ENCODE measurements at places on chromosomes 3 and 15. TPM values are rescaled to one million over a fixed set of nuclear protein-coding genes. Genes with fewer than 3 reads are reported as not detected.

Gene EXOSC7
- 35.4 TPM for polyA plus RNA-seq

DNA sequence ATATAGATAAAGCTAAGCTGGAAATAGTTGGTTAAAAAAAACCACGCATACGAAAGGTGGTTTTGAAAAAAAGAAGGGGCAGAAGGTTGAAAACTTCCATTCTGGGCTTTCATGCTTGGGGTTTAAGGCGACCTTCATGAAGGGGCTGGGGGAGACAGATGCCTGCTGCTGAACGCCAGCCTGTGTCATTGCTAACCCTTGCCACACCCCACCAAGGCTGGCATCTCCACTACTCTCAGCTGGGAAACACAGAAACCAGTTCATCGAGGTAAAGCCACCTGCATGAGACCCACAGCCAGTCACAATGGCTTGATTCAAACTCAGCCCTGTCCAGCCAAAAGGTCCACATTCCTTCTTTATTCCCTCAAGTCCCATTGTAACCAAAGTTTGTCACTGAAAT, 78.7 kb downstream of the ADAMTS17 start:
- no peaks in the 10 kb centered on the region for H3K36me3 ChIP-seq
- no peaks in the 10 kb centered on the region for H3K4me1 ChIP-seq
- no peak overlapping the region for H3K27ac ChIP-seq

DNA sequence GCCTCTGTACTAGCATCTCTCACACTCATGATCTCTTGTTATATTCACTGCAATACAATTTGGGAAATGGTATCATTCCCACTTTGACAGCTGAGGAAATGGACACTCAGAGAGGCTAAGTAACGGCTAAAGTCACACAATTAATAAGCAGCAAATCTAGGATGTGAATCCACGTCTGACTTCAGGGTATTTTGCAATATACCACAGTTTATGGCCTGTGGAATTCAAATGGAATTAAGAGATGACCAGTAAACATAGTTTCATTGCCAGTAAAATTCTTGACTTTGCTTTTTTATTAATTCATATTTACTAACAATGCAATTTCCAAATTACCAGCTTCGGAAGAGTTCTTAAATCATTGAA, 61.1 kb downstream of the CCNL1 start:
- H3K27me3 ChIP-seq, result no peaks in the 10 kb centered on the region
- H3K4me1 ChIP-seq, result peaks cover 4% of the 10 kb centered on the region
- H3K36me3 ChIP-seq, result no peaks in the 10 kb centered on the region
- no peak for DNase-seq
- H3K4me3 ChIP-seq, result no peak overlapping the region
- no peak overlapping the region for H3K27ac ChIP-seq

- peak overlapping the region; percentile 44 for H3K4me3 ChIP-seq
- DNase-seq, result no peak
- H3K27me3 ChIP-seq, result no peaks in the 10 kb centered on the region
Observed at GRCh38 chr3:170038434-170039110, 777 bp downstream of the GPR160 start.

DNA sequence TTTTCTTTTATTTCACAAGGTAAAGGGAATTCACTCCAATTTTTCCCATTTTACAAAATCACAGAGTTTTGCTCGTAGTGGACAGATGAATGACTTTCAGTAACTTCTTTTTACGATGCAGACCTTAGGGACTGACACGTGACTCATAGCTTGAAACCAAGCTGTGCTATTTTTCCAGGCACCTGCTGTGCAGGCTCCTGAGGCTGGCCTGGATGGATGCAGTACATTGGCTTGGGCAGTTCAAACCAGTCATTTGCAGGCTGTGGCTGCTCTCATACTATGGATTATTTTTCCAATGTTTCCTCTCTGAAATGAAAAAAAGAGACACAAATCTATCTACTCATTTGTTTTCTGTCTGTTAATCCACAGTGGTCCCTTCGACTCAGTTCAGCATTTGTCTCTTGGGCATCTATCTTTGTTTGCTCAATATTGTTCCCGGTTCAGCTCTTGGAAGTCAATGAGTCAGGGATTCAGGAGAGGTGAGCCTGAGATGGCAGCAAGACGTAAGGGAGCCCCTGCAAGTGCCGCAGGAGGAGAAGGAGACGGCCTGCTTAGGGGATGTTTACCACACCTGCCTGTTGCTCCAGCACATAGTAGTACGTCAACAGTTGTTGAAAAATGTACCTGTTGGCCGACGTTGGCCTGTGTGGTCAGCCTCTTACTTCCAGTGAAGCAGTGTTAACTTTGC, 92.8 kb downstream of the SV2B start:
- no peaks in the 10 kb centered on the region for H3K4me1 ChIP-seq
- no peak overlapping the region for H3K27ac ChIP-seq
- no peaks in the 10 kb centered on the region for H3K36me3 ChIP-seq
- no peaks in the 10 kb centered on the region for H3K27me3 ChIP-seq

Gene AADAC
- 0.21 TPM for polyA plus RNA-seq

Gene HOMER2
- polyA plus RNA-seq, result 3.5 TPM

DNA sequence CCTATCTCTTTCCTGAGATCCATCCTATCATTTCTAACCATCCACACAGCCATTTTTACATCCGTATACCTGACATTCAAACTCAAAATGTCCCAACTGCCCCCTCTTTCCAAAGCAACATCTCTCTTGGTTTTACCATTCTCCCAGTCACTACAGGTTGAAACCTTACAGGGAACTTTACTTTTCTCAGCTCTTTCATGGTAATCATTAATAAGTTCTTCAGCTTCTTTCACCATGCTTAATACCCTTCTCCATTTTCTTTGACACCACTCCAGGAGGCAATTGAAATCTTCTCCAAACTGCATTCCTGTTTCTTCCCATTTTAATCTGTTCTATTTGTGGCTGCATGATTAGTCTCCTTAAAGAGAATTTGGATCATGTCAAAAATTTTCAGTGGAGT, 352.5 kb downstream of the GAP43 start:
- no peak overlapping the region for H3K27ac ChIP-seq
- no peaks in the 10 kb centered on the region for H3K27me3 ChIP-seq
- no peak for DNase-seq
- H3K4me1 ChIP-seq, result no peaks in the 10 kb centered on the region
- H3K36me3 ChIP-seq, result no peaks in the 10 kb centered on the region

Gene CAND2
- 3.5 TPM for polyA plus RNA-seq

- H3K4me3 ChIP-seq, result no peak overlapping the region
- no peaks in the 10 kb centered on the region for H3K4me1 ChIP-seq
- no peaks in the 10 kb centered on the region for H3K27me3 ChIP-seq
Observed at GRCh38 chr3:112681822-112682325, 40.9 kb upstream of the CCDC80 start.

Gene FOXB1
- not detected for polyA plus RNA-seq

DNA sequence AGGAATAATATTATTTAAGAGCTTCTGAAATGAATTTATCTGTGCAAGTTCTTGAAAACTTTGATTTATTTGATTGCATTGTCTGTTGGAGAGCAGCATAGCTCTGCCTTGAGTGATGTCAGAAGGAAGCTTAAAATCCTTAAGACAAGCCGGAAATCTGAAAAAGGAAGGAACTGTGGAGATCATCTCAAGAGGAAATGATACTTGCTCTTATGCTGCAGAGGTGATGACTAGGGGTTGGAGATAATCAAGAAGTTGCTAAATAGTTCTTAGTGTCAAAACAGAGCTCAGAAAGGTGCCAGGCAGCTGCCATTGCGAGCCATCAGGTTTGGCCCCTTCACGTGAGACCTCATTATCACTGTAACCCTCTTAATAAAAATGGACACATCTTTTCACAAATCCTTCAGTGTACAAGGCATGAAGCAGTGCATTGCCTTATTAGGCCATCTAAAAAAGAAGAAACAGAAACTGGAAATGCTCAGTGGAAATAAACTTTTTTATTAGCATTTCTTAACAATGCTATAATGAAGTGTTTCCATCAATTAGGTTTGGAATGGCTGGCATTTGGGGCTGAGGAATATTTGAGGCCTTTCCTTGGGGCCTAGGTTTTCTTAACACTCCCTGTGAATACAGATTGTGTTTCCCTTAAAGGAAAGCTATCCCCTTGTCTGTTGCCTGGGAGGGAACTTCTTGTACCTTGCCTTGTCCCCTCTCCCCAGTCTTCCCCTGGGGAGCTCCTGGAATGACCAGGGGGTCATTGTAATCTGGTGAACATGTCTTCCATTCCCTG, 34.5 kb upstream of the VILL start:
- H3K36me3 ChIP-seq, result no peaks in the 10 kb centered on the region
- H3K4me1 ChIP-seq, result peaks cover 1% of the 10 kb centered on the region
- no peak overlapping the region for H3K4me3 ChIP-seq
- DNase-seq, result no peak

DNA sequence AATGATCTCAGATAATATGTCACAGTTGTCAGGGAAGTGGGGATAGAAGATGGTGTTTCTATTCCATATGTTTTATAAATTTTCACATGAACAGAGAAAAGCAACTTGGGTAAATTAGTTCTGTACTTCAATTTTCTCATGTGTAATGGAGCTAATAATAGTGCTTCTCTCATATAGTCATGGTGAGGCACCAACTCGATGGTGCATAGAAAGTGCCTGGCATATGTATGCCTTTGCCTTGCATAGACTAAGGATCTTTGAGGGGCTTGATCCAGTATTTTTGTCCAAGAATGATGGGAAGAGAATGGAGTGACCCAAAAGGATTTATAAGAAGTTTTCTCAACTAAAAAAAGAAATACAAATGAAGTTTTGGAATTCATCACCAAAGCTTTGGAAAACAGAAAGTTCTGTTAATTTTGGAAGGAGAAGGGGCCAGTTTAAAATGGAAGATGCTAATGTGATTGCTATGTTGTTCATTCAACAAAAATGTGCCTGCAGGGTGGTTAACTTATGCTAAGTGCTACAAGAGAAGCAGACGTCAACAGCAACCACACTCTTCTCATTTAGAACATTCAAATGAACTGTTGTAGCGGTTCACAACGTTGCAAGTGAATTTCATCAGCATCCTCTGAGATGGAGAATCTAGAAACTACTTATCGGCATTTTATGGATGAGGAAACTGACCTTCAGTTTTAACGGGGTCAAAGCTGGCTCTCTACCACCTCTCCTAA, 86.1 kb downstream of the RTP4 start:
- no peaks in the 10 kb centered on the region for H3K27me3 ChIP-seq
- no peak overlapping the region for H3K27ac ChIP-seq
- peaks cover 2% of the 10 kb centered on the region for H3K4me1 ChIP-seq
- no peak overlapping the region for H3K4me3 ChIP-seq
- H3K36me3 ChIP-seq, result no peaks in the 10 kb centered on the region

Gene EFL1
- 4.1 TPM for polyA plus RNA-seq

Measured in ovary (tissue), 10 donors.